Amygdala (tissue), 56 donors: ENCODE measurements at places on chromosomes 7 and 10.

DNA sequence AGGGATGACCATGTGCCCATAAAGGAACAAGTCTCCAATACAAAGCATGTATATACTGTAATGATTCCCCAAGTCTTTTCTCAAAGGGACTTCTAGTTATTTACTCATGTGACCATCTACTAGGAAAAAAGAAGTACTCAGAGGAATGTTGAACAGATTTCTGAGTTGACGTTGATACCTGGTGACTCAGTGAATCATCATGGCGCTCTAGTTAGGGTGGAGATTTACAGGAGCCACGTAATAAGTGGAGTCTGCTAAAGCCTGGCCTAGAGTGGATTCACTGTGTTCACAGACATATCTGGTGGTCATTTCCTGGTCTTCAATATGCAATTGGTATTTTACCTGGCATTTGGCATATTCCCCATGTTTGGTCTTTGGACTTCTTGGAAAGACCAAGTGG lies 302.2 kb upstream of the CACNA2D1 start:
- DNase-seq, result no peak

DNA sequence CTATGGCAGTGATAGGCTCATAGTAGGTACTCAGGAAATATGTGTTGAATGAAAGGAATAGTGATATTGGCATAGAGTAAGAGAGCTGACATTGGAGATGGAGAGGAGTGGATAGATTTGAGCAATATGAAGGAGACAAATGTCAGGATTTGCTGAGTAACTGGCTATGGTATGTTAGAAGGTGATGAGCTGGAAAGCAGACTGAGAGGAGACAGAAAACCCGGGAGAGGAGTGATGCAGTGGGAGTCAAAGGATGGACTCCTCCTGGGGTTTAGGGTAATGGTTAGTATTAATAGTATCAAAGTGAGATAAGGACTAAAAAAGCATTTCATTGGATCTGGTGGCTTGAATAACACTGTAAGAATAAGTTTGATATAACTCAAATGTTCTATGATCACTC lies 64.8 kb downstream of the CD36 start:
- DNase-seq, result no peak

DNA sequence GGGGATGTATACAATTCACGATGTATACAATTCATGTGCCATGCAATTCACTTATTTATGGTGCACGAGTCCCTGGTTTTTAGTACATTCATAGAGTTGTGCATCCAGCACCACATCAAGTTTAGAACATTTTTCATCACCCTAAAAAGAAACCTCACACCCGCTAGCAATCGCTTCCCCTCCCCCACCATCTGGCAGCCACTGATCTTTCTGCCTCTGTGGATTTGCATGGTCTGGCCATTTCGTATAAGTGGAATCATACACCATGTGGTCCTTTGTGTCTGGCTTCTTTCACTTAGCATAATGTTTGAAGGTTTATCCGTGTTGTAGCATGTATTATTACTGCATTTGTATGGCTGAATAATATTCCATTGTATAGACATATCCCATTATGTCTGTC lies 52.1 kb downstream of the PRF1 start:
- DNase-seq, result no peak

- DNase-seq, result no peak
Measured at GRCh38 chr7:151085329-151085690, 965 bp upstream of the AGAP3 start.

DNA sequence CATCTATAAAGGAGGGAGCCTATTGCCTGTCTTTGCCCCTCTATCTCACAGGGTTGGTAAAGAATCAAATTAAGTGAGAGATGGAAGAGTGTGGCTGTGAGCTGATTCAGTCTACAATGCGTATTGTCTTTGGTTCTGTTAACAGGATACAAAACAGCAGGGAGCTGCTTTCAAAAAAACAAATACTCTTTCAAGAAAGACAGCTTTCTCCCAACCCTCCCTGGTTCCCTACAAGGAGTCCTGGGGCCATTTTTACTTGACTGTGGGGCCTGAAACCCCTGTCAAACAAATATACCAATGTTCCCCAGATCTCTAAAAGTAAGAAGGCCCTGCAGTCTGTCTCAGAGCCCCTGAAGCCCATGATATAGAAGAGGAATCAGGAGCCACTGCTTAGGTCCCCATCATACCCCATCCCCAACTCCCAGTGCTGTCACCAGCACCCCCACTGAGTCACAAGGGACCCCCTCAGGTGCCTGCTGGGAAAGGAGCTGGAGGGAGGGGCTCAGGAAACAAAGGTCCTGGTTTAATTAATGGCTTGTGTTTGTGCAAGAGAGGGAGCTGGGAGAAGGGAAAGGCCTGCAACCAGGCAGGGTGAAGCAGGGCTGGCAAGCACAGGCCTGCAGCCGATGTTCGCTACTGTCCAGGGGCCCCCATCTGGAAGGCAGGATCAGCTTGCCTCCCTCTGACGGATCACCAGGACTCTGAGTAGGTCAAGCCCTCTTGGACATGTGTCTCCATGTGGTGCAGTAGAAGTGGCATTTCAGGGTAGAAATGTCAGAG lies 182.0 kb upstream of the GHITM start:
- DNase-seq, result no peak

DNA sequence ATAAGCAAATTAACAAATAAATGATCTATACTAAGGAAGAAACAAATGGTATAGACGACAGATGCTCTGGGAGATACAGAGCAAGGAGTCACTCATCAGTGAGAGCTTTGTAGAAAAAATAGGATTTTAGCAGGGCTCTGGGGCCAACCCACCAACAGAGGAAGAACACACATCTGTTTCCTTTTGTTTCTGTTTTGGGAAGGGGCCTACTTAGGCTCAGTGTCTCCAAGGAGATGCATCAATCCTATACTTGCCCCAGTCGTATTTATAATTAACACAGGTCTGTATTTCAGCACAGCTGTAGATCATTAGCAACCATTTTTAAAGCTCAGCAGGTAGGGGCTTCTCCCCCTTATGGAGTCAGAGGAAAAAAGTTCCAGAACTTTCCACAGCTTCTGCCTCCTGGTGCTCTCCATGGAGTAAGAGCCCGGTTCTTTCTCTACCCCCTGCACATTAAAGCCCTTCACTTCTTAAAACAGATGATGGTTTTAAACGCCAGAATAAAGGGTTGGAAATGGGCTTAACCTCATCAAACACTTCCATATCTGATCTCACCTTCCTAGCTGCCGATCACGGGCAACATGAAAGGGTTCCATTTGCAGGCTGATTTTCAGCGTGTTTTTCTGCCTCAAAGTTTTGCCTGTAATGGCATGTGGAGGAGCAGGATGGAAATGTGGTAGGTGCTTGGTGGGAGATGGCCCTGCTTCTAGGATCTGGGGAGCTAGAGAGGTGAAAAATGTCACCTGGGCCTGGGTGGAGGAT lies 291.7 kb downstream of the TCF7L2 start:
- DNase-seq, result no peak

GRCh38 chr10:113517165-113517900 lies 35.5 kb upstream of the HABP2 start:
- DNase-seq, result no peak

- DNase-seq, result no peak
Measured at GRCh38 chr10:1166101-1166827, 110.1 kb downstream of the WDR37 start.

GRCh38 chr10:96288151-96288621 lies 16.0 kb upstream of the DNTT start:
- no peak for DNase-seq

- no peak for DNase-seq
Measured at GRCh38 chr7:143256932-143257331, 6.3 kb upstream of the GSTK1 start.
